ENCODE measurements at places on chromosomes 6 and 20.

DNA sequence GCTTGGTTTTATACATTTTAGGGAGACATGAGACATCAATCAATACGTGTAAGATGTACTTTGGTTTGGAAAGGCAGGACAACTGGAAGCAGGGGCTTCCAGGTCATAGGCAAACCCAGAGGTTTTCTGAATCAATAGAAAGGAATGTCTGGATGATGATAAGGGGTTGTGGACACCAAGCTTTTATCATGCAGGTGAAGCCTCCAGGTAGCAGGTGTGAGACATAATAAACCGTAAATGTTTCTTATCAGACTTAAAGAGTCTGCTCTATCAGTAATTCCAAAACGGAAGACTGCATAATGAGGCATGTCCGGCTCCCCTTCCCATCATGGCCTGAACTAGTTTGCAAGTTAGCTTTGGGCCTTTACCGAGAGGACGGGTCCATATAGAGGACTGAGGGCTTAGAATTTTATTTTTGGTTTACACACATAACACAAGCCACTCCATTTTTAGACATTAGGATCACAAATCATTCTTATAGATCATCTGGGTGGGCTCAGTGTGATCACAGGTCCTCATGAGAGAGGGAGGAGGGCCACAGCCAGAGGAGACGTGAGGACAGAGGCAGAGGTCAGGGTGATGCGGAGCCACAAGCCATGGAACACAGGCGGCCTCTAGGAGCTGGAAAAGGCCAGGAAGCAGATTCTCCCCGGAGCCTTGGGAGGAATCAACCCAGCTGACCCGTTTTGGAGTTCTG is 10.7 kb upstream of the SERPINB9 start:
- DNase-seq, result no peak

- no peak for DNase-seq
Measured at GRCh38 chr6:167532410-167533288, 207.8 kb downstream of the TTLL2 start.

- no peak for DNase-seq
Measured at GRCh38 chr6:66662196-66662595, 955.2 kb upstream of the EYS start.

DNA sequence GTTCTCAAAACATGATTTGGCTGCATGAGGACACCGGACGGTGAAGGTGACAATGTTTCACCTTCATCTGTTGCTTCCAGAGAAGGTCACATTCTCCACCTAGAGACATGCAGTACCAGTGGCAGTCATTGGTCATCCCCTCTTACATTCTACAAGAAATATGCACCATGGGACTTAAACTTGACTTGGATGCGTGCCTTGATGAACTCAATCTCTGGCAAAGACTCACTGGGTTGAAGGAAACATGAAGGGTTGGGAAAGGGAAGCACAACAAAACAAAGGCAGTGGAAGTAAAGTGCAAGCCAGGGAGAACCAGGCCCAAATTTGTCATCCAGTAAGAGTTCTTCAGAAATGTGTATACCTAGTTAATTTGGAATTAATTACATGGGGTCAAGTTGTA is 39.4 kb upstream of the ARMH2 start:
- no peak for DNase-seq

DNA sequence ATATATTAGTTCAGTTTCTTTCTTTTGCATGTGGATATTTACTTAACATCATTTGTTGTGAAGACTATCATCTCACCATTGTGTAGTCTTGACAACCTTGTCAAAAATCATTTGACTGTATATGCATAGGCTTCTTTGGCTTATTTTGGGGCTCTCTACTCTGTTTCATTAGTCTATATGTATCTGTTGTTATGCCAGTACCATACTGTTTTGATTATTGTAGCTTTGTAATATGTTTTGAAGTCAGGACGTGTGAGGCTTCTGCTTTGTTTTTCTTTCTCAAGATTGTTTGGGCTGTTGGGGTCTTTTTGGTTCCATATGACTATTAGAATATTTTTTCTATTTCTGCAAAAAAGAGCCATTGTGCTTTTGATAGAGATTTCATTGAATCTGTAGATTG is 288.2 kb upstream of the RNF217 start:
- no peak for DNase-seq

DNA sequence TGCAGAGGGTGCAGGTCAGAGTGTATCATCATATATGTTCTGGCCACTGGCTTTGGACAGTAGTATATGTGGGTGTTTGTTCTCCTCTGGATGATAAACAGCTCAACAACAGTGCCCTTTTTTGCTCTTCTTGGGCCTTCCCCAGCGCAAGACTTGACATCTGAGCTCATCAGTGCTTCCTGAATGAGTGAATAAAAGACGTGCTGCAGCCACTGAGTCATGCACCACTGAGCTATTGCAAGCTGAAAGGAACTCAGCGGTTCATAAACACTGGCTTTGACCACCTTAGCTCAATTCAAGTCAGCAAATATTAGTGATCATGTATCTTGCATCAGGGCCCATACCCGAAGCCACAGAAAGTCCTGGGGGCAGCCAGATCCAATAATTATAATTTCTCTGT is 105.3 kb upstream of the KCNG1 start:
- DNase-seq, result no peak

GRCh38 chr6:6683969-6684833 is 95.7 kb downstream of the LY86 start:
- no peak for DNase-seq

DNA sequence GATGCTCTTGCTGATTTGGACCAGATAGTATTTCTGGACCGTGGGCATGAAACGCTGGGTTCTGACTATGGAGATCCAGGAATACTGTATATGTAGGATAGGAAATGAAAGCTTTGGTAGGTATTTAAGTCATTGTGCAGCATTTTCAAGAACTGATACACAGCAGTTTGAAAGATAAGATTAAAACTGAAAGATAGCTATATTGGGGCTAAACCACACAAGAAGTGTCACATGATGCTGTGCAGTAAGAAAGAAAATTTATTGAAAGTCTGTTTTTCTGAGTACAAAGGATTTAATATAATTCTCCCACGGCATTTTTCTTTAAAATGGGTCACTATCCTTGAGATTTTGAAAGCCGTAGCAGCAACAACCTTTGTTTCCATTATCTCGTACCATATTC is 305 bp downstream of the IL17A start:
- DNase-seq, result no peak

Measured in stimulated activated CD8-positive, alpha-beta memory T cell treated with anti-CD3 and anti-CD28 coated beads, Interleukin-15, amount 100 ng/mL, for 24 hours (primary cell).